Sigmoid colon (tissue), 7 donors: ENCODE measurements at places on chromosomes 3 and 15.

DNA sequence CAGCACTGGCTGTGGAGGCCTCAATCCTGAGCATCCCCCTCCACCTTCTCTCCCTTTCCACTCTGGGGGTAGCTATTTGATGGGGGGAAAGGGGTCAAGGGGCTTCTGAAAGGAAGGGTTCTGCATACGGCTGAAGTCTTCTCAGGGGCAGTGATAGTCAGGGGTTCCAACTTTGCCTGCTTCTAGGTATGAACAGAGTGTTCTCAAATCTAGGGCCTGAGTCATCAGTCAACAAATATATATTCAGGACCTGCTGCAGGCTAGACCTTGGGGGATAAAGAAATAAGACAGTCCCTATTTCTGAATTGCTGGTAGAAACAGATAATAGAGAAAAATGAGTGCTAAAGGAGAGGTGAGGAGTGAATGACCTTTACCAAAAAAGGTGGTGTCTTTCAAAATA, 12.8 kb downstream of the RGMA start:
- DNase-seq: no peak

- DNase-seq: no peak
Observed at GRCh38 chr3:173096140-173096539, 44.9 kb downstream of the SPATA16 start.

DNA sequence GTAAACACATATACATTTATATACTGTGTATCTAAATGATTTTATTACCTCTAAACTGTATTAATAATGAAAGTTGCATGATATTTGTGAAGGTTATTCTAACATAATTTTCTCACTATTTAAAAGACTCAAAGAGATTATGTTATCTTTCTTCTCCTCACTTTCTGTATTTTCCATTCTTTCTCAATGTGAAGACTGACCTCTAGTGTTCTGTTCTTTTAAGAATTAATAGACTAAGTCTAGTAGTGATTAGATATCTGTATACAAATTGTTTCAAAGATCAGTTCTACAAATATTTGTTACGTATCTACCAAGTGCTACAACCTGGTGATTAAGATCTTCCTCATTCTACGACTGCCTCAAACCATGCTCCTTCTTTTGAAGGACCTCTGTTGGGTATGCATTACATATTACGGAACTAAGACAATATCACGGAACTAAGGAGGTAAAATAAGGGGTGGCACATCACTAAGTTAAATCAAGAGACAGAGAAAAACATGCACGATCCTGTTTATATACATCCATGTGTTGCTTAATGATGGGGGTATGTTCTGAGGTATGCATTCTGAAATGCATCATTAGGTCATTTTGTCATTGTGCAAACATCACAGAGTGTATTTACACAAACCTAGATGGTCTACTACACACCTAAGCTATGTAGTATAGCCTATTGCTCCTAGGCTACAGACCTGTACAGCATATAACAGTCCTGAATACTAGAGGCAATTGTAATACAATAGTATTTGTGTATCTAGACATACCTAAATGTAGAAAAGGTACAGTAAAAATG, 161.5 kb upstream of the KBTBD8 start:
- DNase-seq: no peak

- DNase-seq: no peak
Observed at GRCh38 chr3:17639257-17639656, 103.2 kb downstream of the TBC1D5 start.

DNA sequence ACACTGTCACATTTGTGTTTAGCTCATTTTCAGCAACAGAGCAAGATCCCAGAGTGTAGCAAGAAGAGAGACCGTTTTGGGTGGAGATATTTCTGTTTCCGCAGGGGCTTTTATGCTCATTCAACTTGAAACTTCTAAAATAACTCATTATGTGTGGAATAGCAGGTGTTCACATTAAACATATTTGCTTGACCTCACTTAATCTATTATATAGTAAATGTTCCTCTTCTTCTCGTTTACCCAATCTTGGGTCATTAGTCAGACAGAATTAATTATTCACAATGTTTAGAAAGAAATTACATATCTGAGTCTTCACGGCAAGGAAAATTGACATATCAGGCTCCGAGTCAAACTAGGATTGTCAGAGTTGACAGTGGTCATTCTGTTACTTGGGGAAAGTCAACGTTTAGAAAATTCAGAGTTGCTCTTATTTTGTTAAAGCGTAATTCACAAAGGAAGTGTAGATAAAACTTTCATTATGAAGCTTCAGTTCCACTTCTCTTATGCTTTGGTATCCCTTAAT, 222.9 kb downstream of the TPRG1 start:
- no peak for DNase-seq

- no peak for DNase-seq
Observed at GRCh38 chr3:169948559-169949448, 17.8 kb upstream of the SEC62 start.

DNA sequence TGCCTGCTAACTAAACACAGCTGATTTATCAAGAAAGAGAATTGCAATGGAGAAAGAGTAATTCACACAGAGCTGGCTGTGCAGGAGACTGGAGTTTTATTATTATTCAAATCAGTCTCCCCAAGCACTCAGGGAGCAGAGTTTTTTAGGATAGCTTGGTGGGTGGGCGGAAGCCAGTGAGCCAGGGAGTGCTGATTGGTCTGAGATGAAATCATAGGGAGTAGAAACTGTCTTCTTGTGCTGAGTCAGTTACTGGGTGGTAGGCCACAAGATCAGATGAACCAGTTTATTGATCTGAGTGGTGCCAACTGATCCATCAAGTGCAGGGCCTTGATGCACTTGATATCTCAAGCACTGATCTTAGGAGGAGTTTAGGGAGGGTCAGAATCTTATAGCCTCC, 891.9 kb upstream of the CADM2 start:
- DNase-seq: no peak

GRCh38 chr3:148534089-148534988, 163.4 kb upstream of the AGTR1 start:
- no peak for DNase-seq

GRCh38 chr3:197487911-197488391, 67.8 kb downstream of the BDH1 start:
- DNase-seq: no peak

DNA sequence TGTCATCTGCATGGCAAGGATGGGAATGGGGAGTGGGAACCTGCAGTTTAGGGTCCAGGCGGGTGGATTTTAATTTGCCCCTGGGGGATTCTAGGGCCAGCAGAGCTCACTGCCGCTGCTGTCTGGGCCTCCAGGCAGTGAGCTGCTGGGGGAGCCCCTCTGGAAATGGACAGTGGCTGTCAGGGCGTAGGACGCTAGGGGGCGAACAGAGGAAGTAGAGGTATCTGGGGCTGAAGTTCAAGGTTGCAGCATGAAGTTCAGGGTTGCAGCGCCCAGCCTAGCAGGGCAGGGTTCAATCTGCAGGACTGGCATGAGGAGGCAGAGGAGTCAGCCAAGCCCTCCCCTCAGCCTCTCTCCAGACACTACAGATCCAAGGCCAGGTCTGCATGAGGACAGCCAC, 49.5 kb downstream of the APBA2 start:
- DNase-seq: peak; percentile 42

DNA sequence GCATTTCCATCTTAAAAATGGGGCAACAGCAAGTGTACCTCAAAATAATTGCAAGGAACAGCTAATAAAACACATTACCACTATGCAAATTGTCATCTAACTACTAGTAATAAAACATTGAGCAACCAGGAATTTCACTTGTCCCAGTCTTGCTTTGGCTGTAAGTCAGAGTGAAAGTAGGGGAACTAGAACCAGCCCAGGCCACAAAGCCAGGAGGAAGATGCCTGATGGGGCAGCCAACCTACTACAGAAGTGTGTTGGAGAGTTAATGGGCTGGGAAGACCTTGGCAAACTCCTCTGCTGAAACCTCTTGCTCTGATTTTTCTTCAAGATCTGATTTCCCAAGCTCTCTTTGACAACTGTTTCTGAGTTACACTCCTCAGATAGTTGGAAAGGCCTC, 40.2 kb upstream of the LPP start:
- DNase-seq: no peak

GRCh38 chr3:44529927-44530326, 25.1 kb upstream of the ZKSCAN7 start:
- no peak for DNase-seq

GRCh38 chr15:50182219-50183013, 420 bp downstream of the SLC27A2 start:
- no peak for DNase-seq

- DNase-seq: no peak
Observed at GRCh38 chr15:67504796-67505195, 16.1 kb upstream of the C15orf61 start.

DNA sequence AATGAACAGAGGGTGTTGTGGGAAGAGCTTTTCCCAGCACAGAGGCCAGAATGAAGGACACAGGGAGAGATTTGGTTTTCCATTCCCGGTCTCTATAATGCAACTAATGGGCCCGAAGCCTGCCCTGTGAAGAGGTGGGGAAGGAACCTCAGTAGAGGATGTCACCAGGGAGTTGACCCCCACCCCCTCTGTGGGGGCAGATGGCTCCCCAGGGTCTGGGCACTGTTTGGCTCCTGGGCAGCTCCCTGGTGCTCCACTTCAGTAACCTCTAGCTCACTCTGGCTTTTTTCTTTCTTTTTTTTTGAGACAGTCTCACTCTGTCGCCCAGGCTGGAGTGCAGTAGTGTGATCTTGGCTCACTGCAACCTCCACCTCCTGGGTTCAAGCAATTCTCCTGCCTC, 109.1 kb upstream of the DLG1 start:
- no peak for DNase-seq

DNA sequence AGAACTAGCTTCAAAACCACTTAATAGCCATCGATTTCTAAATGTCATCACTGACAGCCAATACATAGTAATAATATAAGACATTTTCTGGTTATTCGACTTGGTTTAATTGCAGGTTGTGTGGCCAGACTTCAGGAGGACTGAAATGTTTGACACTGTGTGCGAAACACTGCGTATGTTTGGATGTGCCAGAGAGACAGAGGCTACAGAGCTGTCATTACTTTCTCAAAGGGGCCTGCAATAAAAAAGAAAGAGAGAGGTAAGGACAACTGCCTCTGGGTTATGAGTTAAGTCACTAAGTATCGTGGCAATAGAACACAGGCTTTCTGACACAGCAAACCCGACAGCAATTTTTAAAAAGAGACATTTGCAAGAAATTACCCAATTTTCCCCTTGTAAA, 882 bp downstream of the LMOD3 start:
- DNase-seq: no peak

- DNase-seq: no peak
Observed at GRCh38 chr15:74892313-74892712, 2.5 kb downstream of the MPI start.

DNA sequence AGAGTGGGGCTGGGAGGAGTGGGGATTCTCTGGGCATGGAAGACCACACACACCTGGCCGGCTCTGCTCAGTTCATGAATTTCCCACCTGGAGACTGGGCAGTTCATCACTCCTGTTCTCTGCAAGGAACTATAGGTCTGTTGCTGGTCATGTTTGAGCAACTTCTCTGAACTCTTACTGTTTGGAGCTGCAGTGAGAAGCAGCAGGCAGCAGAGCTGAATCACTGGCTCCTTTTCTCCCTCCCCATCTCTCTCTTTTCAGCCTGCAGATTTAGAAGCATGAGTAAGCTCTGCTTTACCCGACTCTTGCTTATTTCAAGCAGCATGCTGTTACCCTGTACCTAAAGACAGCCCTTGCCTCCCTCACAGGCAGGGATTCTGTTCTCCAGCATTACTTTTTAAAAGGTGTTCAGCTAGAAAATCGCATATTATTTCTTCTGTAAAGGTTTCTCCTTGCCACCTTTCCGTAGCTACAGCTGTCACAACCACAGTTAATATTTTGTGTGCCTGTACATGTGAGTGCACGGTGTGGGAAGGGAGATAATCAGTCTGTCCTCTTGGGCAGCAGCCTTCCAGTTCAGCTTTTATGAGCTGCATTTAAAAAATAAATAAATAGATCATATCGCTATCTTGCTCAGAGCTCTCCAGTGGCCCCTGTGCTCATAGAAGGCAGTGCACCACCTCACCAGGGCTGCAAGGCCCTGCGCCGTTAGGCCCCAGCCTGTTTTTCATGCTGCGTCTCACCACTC, 131.6 kb downstream of the CHCHD6 start:
- peak; percentile 20 for DNase-seq

DNA sequence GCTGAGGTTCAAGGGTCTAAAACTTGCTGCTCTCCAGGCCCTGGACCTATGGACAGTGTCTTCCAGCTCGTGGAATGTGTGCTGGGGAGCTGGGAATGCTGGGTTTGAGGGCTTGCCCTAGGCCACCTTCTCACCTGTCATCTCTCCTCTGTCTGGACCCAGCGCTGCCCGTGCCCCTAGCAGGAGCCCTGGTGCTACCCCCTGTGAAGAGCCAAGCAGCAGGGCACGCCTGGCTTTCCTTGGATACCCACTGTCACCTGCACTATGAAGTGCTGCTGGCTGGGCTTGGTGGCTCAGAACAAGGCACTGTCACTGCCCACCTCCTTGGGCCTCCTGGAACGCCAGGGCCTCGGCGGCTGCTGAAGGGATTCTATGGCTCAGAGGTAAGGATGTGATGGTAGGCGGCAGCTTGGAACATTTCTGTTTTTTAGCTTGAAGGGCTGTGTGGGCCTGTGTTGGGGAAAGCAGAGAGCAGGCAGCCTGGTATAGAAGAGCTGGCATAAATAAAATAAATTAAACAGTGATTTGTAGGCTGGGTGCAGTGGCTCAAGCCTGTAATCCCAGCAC, 5.1 kb downstream of the CHRD start:
- no peak for DNase-seq

GRCh38 chr3:125374996-125375941, at the start of gene ZNF148:
TSS of gene ZNF148 (minus strand) at chr3:125375325. CDS start at chr3:125313640, 61,685 bp downstream.
- peak; percentile 93 for DNase-seq

GRCh38 chr15:90750186-90750585, 33.0 kb downstream of the BLM start:
- no peak for DNase-seq

GRCh38 chr3:9930804-9931418, 2.7 kb upstream of the CRELD1 start:
- DNase-seq: no peak

DNA sequence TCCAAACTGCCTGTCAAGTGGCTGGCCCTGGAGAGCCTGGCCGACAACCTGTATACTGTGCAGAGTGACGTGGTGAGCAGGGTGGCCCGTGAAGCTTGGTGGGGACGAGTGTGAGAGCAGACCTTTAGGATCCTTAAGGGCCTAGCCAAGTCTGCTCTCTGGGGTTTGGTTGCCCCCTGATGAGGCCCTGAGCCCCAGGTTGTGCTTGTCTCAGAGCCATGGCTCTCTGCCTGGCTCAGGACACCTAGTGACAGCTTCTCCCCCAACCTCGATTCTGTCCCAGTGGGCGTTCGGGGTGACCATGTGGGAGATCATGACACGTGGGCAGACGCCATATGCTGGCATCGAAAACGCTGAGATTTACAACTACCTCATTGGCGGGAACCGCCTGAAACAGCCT, 14.4 kb downstream of the TYRO3 start:
- no peak for DNase-seq
